ENCODE measurements at places on chromosomes 6 and 20. TPM values are rescaled to one million over a fixed set of nuclear protein-coding genes. Genes with fewer than 3 reads are reported as not detected.

Gene ELOVL4
- total RNA-seq = 1.0 TPM

Gene GLP1R
- total RNA-seq = not detected

Gene COL12A1
- 302 TPM for total RNA-seq

Gene GHRH
- not detected for total RNA-seq

Gene MCHR2
- total RNA-seq = not detected

Gene ARHGAP18
- total RNA-seq = 20.7 TPM

All from subcutaneous adipose tissue (tissue), 4 donors.